ENCODE measurements at places on chromosomes 16 and 17.
A peak's percentile ranks its signal among the peaks of the same experiment; 100 is the strongest.

GRCh38 chr17:35368081-35368830 is 5.2 kb downstream of the SLFN11 start:
- DNase-seq: peak; percentile 54

DNA sequence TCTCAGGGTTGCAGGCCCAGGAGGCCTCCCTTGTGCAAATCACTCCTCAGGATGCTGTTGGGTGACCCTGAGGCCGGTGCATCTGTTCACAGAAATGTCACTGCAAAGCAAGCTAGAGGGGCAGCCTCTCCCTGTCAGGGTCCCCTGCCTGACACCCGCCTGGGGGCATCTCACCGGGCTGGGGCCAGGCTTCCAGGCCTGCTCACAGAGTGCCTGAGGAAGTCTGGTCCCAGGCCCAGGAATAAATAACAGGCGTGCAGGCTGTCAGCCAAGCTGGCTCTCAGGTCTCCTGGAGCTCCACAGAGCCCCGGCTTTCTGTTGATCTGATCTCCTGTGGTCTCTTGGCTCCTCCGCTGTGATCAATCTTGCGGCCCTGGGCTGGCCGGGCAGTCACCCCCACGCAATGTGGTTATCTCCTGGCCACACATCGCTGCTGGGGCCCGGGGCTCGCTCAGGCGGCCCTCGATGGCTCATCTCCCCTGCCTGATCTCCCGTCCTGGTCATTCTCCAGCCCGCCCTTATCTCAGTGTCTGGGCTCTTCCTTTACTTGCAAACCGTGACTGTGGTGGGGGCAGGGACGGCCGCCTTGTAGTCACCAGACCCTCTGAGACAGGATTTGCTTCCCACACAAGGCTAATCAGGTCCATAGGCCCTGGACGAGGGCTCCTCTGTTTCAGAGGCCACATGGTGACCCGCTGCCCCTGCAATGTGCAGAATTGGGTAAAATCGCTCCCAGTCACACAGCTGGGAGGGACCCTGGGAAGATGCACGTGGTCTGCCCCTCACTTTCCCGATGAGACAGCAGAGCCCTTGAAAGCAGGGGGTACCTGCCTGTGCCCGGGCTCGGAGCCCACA is 231.2 kb upstream of the GSE1 start:
- no peak for DNase-seq

- DNase-seq: no peak
Measured at GRCh38 chr17:15409721-15410250, 57.6 kb downstream of the CDRT4 start.

DNA sequence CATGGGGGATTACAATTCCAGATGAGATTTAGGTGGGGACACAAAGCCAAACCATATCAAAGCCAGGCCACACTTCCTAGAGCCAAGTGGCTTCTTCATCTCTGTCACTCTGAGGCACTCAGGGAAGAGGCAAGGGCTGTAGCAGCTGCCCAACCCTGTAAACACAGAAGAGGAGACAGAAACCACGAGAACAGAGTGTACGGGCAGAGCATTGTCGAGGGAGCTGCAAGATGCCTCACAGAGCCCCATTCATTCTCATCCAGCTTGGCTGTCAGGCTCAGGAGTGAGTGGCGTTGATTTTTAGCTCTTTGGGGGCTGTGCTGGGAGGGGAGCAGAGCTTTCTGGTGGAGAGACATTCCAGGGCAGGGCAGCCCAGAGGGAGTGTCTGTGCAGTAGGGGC is 117.2 kb upstream of the SALL1 start:
- DNase-seq: no peak

- DNase-seq: no peak
Measured at GRCh38 chr16:83116274-83116892, 489.6 kb downstream of the CDH13 start.

DNA sequence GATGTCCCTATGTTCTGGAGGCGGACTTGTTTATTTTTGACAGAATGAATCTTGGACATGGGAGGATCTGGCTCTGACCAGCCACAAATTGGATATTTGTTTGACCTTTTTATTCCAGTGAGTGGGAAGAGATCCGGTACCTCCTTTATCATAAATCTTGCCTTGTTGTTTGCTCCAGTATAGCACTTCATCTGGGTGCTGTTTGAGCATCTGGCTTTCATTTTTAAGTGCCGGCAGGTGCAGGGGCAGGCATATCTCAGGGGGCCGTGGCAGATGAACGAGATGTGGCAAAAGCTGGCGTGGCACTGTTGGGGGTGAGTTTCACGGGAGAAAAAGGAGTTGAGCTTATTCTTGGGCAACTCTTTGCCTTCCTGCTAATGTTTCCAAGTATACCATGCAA is 37.8 kb downstream of the MSI2 start:
- DNase-seq: peak; percentile 35

DNA sequence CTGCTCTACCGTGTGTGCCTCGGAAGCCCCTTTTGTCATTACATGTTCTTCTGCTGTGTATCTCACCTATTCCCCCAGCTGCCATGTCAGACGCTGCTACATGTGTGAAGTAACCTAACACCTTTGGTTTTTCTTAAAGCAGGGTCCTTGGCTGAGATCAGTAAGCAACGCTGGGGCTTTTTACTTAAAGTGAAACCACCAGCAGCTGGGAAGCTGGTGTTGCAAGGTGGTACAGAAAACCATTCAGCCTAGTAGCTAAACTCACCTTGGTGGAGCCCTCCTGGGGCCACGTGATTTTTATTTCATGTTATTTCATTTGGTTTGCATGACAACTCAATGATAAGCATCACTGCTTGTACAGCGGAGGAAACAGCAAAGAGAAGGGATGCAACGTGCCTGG is 62.6 kb downstream of the PLCG2 start:
- no peak for DNase-seq

GRCh38 chr16:55678161-55678821 is 22.5 kb downstream of the SLC6A2 start:
- no peak for DNase-seq

- no peak for DNase-seq
Measured at GRCh38 chr16:73177729-73178295, 129.9 kb upstream of the ZFHX3 start.

- no peak for DNase-seq
Measured at GRCh38 chr17:79938336-79939093, 97.2 kb downstream of the TBC1D16 start.

- DNase-seq: no peak
Measured at GRCh38 chr17:58995247-58995940, 111.3 kb downstream of the TRIM37 start.

DNA sequence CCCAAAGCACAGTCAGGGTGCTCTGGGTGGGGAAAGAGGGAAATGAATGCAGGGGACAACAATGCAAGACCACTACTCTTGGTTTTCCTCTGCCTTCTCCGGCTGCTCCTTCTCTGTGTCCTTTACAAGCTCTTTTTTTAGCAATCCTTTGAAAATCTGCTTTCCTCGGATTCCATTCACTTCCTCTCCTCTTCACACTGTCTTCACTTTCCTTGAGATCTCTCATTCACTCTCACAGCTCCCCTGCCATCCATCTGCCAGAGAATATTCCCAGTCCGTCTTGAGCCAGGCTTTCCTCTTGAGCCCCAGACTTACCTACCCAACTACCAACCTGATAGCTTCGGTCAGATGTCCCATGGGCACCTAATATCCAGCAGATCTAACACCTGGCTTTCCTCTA is 11.0 kb upstream of the SPOP start:
- DNase-seq: no peak

DNA sequence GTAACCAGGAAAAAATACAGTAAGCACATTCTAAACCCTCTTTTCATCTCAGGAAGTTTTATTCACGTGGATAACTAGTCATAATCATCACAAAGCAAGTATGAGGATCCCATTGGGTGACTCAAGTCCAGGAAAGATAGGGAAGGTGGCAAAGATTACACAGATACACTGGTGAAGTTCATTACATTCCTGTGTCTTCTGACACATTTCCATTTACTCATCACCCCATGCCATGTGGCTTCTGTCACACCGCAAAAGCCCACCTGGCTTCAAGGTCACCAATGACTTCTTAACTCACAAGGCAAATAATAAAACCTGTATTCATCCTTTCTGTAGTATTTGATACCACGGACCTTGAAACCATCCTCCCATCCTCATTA is 17.0 kb downstream of the HS3ST3A1 start:
- DNase-seq: no peak

GRCh38 chr17:850851-851763 is 69.0 kb downstream of the MRM3 start:
- DNase-seq: no peak

DNA sequence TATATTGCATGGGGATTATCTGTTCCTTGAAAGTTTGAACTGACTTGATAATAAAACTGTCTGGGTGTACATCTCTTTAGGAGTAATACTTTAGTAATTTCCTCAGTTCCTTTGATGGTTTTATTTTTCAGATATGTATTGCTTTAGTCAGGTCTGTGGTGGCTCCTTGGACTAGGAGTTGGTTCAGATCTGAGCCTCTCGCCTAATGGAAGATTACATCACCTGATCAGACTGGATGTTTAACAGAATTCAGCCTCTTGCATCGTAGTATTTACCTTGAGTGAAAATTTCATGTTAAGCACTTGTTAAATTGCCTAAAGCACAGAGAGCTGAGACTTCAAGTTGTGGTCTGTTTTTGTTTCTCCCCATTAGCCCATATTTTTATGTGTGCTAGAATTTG is 267.3 kb downstream of the MAP2K4 start:
- no peak for DNase-seq

DNA sequence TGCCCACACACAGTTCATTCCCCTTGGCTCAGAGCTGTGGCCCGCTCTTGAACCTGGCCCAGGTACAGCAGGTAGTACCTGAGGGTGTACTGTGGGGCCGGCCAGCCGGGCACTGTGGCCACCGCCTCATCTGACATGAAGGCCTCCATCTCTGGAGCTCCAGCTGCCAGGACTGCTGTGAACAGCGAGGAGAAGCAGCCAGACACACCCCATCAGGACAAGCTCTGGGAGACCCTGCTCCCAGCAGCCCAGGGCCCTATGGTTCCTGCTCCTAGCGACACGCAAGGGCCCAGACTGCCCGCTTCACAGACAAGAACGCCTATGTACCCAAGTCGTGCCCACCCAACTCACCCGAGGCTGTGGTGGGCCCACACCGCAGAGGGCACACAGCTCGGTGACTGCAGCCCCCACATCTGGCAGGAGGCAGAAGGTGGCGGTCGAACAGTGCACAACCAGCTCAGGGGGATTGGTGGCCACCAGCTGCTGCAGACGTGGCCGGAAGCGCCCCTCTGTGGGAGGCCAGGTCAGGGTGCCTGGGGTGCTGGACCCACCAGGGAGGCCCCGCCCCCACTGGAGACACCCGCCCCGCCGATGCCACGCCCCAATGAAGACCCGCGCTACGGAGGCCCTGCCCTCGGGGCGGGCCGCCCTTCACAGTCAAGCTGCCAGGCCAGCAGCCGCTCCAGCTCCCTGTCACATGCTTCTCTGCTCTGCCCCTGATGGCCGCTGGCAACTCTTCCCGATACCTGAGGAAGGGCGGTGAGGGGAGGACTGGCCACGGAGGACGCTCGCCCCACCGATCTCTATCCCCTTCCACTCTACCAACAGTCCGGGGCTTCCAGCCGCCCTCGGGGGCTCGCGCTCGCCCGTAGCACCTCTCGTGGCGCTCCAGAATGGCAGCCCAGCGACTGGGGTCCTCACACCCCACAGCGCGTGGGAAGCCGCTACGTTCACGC is 1.1 kb upstream of the STUB1 start:
- DNase-seq: peak; percentile 75

DNA sequence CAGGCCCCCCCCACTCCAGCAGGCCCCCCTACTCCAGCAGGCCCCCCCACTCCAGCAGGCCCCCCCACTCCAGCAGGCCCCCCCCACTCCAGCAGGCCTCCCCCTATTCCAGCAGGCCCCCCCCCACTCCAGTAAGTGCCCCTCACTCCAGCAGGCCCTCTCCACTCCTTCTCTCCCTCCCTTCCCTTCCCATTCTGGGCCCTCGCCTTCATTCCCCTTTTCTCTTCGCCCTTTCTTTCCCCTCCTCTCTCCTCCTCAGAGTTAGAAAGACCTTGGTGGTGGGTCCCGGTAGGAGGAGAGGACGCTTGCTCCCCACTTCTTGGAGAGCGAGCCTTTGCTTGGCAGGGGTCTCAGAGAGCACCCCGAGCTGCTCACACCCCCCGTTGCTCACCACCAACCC is 177.0 kb upstream of the TNRC6C start:
- DNase-seq: no peak

DNA sequence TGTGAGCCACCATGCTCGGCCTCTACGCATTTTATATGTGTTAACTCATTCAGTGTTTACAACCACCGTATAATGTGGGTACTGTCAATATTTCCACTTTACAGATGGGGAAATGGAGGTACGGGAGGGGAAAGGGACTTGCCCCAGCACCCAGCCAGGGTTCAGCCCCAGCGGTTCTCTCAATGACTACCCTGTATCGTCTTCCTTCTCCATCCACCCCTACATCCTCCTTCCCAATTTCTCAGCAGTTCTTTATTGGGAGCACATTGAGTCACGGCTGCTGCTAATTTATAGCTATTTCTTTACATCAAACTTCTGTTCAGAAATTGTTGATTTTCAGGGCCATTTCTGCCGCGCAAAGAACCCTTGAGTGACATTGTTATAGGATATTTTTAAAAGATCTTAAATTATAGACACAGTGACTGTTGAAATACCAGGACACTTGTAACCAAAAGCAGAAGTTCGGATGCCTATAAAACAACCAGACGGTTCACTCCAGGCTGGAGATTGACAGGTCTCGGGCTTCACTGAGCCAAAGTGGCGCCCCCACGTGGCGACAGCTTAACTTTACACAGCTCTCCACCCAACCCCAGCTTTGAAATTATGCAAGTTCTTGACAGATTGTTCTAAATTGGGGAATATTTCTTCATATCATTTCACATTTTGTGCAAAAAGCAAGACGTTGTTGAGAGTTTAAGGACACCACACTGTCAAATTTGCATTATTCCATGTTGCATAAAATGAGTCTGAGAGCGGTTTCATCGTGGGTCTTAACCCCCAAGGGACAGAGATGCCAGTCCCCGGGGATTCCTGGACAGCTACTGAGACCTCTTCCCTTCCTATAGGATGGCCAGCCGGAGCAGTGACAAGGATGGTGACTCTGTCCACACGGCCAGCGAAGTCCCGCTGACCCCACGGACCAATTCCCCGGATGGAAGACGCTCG is 11.8 kb downstream of the SYT17 start:
- peak; percentile 17 for DNase-seq

- no peak for DNase-seq
Measured at GRCh38 chr17:41659427-41660212, 29.1 kb upstream of the EIF1 start.

DNA sequence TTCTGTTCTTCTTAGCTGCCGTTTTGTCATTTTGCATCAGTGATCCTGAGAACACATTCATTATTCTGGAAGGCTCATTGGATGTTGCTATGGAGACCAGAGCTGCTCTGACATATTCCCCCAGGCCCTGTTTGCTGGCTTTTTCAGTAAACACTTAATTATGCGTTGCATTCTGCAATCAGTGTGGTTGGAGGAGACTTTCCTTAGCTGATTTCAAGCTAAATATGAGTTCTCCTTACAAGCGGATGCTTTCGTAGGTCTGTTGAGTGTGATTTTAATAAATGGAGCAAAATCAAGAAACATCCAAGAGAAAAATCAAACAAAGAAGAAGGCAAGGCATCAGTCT is 38.2 kb upstream of the NUDT7 start:
- no peak for DNase-seq

- no peak for DNase-seq
Measured at GRCh38 chr17:37295888-37296287, 79.9 kb upstream of the C17orf78 start.
